NCI-H82 (cell line): ENCODE measurements at places on chromosomes 2 and 18.
A peak's percentile ranks its signal among the peaks of the same experiment; 100 is the strongest.

GRCh38 chr2:112665113-112665780, 19.5 kb downstream of the SLC20A1 start:
- no peak for DNase-seq

GRCh38 chr2:36562973-36563532, 34.9 kb downstream of the FEZ2 start:
- no peak for DNase-seq

DNA sequence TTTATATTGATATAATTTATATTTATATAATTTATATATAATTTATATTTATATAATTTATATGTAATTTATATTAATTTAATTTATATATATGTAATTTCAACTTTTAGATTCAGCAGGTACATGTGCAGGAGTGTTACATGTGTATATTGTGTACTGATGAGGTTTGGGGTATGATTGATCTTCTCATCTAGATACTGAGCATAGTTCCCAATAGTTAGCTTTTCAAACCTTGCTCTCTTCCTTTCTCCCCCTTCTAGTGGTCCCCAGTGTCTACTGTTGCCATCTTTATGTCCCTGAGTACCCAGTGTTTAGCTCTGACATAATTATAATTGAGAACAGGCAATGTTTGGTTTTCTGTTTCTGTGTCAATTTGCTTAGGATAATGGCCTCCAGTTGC, 1335.3 kb upstream of the CDH2 start:
- DNase-seq: peak; percentile 10

GRCh38 chr2:29706171-29706720, 215.1 kb downstream of the ALK start:
- DNase-seq: peak; percentile 98

DNA sequence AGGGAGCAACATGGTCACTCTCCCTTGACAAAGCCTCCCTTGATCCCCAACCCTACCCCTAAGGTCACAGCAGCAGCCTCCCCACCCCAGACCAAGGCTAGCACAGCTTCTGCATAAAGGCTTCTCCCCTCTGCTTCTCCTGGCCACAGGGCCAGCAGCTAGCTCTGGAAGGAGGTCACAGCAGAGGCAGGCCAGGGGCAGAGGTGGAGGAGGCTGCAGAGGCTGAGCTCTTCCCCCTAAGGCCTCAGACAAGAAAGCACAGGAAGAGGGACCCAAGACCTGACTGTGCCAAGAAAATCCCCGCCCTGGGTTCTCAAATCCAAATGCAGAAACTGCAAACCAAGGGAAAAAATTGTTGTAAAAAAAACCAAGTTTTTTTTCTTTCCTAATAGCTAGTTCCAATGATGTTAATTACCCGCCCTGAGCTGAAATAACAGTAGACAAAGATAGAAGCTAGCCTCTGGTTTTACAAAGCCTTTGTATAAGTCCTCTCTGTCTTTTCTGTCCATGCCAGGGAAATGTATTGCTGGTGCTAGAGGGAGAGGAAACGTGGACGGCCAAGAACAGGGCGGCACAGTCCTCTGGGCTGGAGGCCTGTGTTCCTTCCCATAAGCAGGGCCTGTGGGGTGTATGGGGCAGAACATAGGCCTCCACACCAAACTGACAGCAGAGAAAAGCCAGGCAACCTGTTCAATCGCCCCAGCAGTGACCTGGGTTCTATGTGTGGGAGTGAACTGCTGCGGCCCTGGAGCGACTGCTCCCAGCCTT, 79.5 kb downstream of the POLR1A start:
- no peak for DNase-seq

- no peak for DNase-seq
Observed at GRCh38 chr2:163987175-163987940, 251.6 kb upstream of the FIGN start.

- no peak for DNase-seq
Observed at GRCh38 chr2:48383036-48383435, 146.9 kb upstream of the STON1 start.

DNA sequence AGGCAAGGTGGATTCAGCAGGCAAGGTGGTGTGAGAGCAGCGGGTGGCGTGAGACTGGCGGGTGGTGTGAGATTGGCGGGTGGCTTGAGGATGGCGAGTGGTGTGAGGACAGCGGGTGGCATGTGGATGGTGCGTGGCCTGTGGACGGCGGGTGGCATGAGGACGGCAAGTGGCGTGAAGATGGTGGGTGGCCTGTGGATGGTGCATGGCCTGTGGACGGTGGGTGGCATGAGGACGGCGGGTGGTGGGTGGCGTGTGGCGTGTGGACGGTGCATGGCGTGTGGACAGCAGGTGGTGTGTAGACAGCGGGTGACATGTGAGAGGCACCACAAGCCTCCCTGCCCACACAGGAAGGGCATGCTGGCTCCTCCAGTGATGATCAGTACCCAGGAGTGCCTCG, 186.9 kb upstream of the SALL3 start:
- DNase-seq: no peak

DNA sequence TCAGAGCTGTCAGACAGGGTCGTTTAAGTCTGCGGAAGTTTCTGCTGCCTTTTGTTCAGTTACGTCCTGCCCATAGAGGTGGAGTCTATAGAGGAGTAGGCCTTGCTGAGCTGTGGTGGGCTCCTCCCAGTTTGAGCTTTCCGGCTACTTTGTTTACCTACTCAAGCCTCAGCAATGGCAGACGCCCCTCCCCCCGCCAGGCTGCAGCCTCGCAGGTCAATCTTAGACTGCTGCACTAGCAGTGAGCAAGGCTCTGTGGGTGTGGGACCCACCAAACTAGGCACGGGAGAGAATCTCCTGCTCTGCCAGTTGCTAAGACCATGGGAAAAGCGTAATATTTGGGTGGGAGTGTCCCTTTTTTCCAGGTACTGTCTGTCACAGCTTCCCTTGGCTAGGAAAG, 86.5 kb downstream of the EFEMP1 start:
- no peak for DNase-seq

GRCh38 chr2:159960414-159960813, 102.0 kb downstream of the PLA2R1 start:
- DNase-seq: no peak

DNA sequence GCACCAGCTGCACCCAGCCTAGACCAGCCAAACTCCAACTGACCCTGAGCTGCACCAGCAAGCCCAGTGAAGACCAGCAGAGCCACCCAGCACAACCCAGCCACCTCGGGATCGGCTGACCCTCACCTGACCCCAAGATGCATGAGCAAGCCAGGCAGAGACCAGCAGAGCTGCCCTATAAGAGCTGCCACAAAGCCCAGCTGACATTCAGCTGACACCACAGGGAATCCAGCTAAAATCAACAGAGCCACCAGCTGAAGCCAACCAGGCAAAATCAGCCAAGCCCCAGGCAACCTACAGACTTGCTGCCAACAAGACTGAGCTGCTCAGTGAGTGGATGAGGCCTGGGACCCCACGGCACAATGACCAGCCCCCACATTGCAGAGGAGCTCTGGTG, 54.6 kb downstream of the CYP27C1 start:
- no peak for DNase-seq

DNA sequence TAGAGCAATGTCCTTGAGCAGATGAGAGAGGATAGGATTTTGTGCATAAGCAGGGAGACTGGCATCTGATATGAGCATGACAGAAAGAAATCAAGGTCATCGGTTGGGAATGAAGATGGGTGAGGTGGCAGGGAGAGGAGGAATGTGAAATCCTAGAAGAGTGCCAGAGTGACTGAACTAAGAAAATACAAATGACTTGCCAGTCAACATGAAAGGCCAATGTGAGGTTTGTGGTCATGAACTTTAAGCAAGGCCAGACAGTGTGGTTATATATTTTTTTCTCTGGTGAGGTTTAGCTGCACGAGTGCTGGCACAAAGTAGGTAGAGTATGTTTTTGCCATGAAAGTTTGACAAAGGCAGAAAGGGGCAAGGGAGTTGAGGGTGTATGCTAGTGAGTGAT, 21.2 kb downstream of the QPCT start:
- no peak for DNase-seq

DNA sequence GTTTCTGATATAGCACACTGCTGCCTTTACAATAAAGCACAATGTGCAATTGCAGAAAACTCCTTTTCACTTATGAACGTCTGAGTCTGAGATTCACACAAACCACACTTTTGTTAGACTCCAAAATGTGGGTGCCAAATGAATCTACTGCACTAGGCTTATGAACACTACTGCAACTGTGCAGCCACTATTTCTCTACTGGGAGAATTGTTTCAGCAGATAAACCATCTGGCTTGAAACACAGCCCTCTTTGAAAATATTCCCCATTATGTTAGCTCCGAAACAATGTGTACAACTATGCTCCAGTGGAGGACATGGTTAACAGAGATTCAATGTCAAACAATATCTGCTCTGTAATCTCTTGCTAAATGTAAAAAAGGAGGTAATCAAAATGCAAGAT, 188.7 kb upstream of the ZEB2 start:
- DNase-seq: no peak

GRCh38 chr2:68023904-68024303, 38.9 kb downstream of the C1D start:
- DNase-seq: no peak
